Endodermal cell (in vitro differentiated cells): ENCODE measurements at places on chromosomes 3 and 15. TPM values are rescaled to one million over a fixed set of nuclear protein-coding genes. Genes with fewer than 3 reads are reported as not detected.

The ITGA11 gene
- total RNA-seq, result 0.32 to 0.73 TPM (median 0.35 TPM) in 3 replicates

The CAMKV gene
- total RNA-seq, result 0.70 to 0.75 TPM (median 0.72 TPM) in 3 replicates

The PLA2G4D gene
- not detected in 3 replicates for total RNA-seq

The NEK10 gene
- 0.42 to 2.8 TPM (median 1.3 TPM) in 3 replicates for total RNA-seq

The CNTN3 gene
- total RNA-seq, result 2.0 to 2.7 TPM (median 2.5 TPM) in 3 replicates

The C3orf70 gene
- total RNA-seq, result 0.79 and 0.88 TPM in 2 replicates

The NR2F2 gene
- 0.73 and 0.99 TPM in 2 replicates for total RNA-seq

The TMEM42 gene
- total RNA-seq, result 15.2 to 17.6 TPM (median 16.9 TPM) in 3 replicates

The FBXL22 gene
- total RNA-seq, result 0.29 to 1.1 TPM (median 0.42 TPM) in 3 replicates

The DNASE1L3 gene
- not detected in 3 replicates for total RNA-seq

The THSD4 gene
- total RNA-seq, result 5.4 and 5.7 TPM in 2 replicates

The CHST2 gene
- 0.61 to 3.5 TPM (median 3.4 TPM) in 3 replicates for total RNA-seq

The GUCA1C gene
- not detected in 3 replicates for total RNA-seq

The SRGAP3 gene
- 5.4 to 20.7 TPM (median 8.1 TPM) in 3 replicates for total RNA-seq

The HYAL1 gene
- total RNA-seq, result 0.88 and 0.92 TPM in 2 replicates

The ACOX2 gene
- 3.0 to 7.1 TPM (median 6.6 TPM) in 3 replicates for total RNA-seq

The EFHB gene
- 1.3 TPM in 2 replicates for total RNA-seq

The SLC9C1 gene
- 0.66 and 1.2 TPM in 2 replicates for total RNA-seq

The THRB gene
- total RNA-seq, result 0.23 to 0.50 TPM (median 0.24 TPM) in 3 replicates

The WWTR1 gene
- total RNA-seq, result 18.1 to 37.9 TPM (median 18.5 TPM) in 3 replicates

The CPNE9 gene
- total RNA-seq, result 0.62 and 0.66 TPM in 2 replicates

The EXD1 gene
- 0.26 TPM in 1 of 2 replicates, not detected in the other for total RNA-seq

The PRTG gene
- 44.9 to 51.6 TPM (median 51.5 TPM) in 3 replicates for total RNA-seq

The GOLGA8K gene
- total RNA-seq, result 0.91 to 1.5 TPM (median 1.3 TPM) in 3 replicates

The COMMD2 gene
- total RNA-seq, result 77.0 and 78.7 TPM in 2 replicates

The HRG gene
- not detected in 2 replicates for total RNA-seq

The CEP70 gene
- 131 to 156 TPM (median 137 TPM) in 3 replicates for total RNA-seq

The TMIE gene
- total RNA-seq, result 0.52 to 1.4 TPM (median 1.1 TPM) in 3 replicates

The AGBL1 gene
- 0.11 TPM in 1 of 3 replicates, not detected in the others for total RNA-seq

The GPR171 gene
- not detected in 2 replicates for total RNA-seq

The FBXL2 gene
- 15.3 to 18.2 TPM (median 15.6 TPM) in 3 replicates for total RNA-seq

The TMEM266 gene
- 2.0 to 2.7 TPM (median 2.2 TPM) in 3 replicates for total RNA-seq

The LXN gene
- 7.0 and 10.0 TPM in 2 replicates for total RNA-seq

The ANKRD34C gene
- not detected in 2 replicates for total RNA-seq

The GCHFR gene
- 30.2 and 33.6 TPM in 2 replicates for total RNA-seq

The SAMD7 gene
- not detected in 2 replicates for total RNA-seq

The HCLS1 gene
- 0.45 and 1.3 TPM in 2 replicates for total RNA-seq

The GOLGA8S gene
- 0.07 TPM in 1 of 2 replicates, not detected in the other for total RNA-seq

The MNS1 gene
- 0.25 to 0.27 TPM in 2 of 3 replicates, not detected in the other for total RNA-seq

The GHSR gene
- not detected in 3 replicates for total RNA-seq

The FBLN2 gene
- total RNA-seq, result 57.2 to 146 TPM (median 136 TPM) in 3 replicates

The PODXL2 gene
- total RNA-seq, result 13.8 to 16.5 TPM (median 15.7 TPM) in 3 replicates
